Dermis lymphatic vessel endothelial cell (primary cell): ENCODE measurements at places on chromosomes 6 and 20. TPM values are rescaled to one million over a fixed set of nuclear protein-coding genes. Genes with fewer than 3 reads are reported as not detected.

ADGRB3 gene
- not detected in 2 replicates for total RNA-seq

C6orf141 gene
- total RNA-seq: 56.2 and 79.6 TPM in 2 replicates

MPIG6B gene
- total RNA-seq: not detected in 2 replicates

SLCO4A1 gene
- total RNA-seq: 0.11 and 0.17 TPM in 2 replicates

PRDM13 gene
- not detected in 2 replicates for total RNA-seq

IMPG1 gene
- not detected in 2 replicates for total RNA-seq

ASXL1 gene
- 39.1 and 39.3 TPM in 2 replicates for total RNA-seq
